Activated naive CD4-positive, alpha-beta T cell treated with Interleukin-2 at 50 U/mL for 16 hours (primary cell): ENCODE measurements at places on chromosomes 4 and X.
A peak's percentile ranks its signal among the peaks of the same experiment; 100 is the strongest.

GRCh38 chr4:42391355-42391664 lies 6.0 kb upstream of the SHISA3 start:
- DNase-seq = no peak

GRCh38 chr4:17085416-17085815 lies 187.0 kb upstream of the LDB2 start:
- DNase-seq = no peak

DNA sequence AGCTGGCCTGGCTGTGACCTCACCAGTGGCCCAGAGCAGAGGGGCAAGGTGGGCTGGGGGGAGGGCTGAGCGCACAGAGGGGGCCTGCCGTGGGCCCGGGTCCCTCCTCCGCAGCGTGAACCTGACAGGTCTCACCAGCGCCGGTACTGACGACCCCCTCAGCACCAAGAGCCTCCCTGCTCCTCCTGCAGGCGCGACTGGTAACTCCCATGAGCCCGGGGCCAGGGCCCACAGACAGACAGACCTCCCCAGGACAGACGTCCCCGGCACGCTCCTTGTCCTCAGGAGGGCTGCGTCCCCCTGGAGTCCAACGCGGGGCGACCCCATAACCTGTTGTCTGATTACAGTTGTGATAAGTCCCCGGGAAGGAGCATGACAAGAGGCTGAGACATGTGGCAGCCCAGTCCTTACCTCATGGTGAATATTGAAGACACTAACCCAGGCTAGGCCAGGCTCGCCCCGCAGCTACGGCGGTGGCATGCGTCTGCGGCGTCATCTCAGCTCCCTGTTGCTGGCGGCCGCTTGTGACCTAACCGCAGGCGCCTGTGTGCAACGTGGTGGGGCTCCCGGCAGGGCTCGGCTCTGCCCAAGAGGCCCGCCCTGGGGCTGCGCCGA lies 8.5 kb downstream of the AKAP17A start:
- DNase-seq = no peak

- no peak for DNase-seq
Measured at GRCh38 chr4:35325908-35326453, 918.3 kb downstream of the ARAP2 start.

DNA sequence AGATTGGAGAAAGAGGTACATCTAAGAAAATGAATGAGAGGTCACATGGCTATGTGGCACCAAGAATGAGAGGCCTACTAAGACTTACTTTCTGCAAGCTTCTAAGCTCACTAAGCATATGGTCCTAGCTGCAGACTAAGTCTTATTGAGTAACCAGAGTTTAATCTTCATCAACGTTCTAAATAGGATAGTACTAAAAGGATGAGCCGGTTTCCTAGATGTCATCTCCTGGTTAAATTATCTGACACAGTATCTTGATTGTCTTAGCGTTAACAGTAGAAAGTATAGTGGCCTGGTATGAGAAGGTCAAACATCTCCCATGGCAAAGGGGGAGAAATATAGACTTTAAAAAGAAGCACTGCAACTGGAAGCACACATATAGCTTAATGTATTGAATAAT lies 448.1 kb downstream of the PDGFC start:
- DNase-seq = no peak

- no peak for DNase-seq
Measured at GRCh38 chr4:43233321-43233720, 340.8 kb downstream of the GRXCR1 start.

GRCh38 chrX:154132366-154132765 lies 11.7 kb upstream of the OPN1LW start:
- no peak for DNase-seq

DNA sequence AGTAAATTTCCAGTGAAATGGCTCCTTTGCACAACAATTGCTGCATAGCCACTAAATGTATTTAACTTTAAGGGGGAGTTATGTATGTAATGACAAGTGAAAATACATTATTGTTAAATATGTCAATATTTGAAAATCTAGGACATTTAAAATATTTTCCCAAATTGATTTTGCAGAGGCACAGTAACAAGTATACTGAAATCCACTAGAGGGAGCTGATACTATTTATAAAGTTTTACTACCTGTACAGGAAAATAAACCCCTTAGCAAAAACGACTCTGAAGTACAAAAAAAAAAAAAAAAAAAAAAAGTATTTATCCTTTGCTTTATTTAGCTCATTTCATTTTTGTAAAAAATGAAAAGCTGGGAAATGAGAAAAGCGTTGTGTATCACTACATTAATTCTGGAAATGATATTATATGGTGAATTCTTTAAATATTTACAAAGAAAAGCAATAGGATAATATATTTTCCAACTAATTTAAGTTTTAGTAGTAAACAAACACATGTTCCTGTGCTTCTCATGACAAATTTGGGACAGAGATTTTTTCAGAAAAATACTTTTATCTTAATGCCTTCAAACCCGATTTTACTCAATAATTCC lies 727.7 kb downstream of the DMD start:
- DNase-seq = no peak

GRCh38 chr4:77921701-77922100 lies 59.1 kb downstream of the MRPL1 start:
- no peak for DNase-seq

DNA sequence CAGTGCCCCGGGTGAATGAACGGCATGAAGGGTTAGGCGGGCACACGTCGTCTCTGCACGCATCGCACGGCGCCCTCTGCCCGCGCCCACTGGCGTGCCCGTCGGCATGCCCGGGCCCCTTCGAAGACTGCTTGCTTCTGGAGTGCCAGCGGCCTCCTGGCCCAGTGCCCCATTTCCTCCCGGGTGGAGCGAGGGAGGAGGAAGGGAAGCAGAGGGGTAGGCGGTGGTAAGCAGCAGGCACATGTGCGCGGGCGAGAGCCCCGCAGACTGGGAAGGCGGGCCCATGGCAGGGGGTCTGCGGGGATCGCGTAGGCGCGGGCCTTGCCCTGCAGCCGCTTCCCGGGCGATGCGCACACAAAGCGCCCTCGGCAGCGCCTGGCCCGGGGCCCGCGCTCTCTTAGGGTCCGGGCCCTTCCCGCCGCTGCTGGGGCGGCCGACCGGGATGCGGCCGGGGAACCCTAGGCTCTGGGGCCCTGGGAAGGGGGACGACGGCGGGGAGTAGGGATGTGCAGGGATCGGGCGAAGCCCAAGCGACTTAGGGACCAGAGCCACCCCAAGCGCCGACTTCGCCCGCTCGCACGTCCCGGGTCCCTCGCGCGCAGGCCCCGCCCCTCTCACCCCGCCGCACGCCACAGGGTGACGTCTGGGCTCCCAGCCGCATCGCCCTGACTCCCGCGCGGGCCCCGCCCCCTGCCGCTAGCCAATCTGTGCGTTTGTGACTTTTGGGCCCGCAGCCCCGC lies 866 bp upstream of the EMD start:
- DNase-seq = peak; percentile 36

DNA sequence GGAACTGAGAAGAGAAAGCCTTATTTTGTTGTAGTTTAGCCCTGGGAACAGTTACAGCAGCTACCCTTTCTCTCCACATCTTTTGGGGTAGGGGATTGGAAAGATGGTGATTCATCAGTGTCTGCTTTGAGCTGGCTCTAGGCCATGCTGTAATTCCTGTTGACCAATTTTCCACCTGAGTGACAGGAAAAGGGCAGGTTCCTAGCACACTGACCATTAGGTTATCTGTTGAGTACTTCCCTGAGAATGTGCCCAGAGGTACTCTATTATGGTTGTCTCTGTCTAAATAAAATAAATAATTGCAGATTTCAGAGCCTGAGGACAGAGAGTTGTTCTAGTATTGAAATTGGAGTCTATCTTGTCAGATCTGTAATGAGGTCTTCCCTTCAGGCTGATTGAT lies 109.0 kb downstream of the ENOX2 start:
- DNase-seq = no peak

- no peak for DNase-seq
Measured at GRCh38 chr4:156615066-156615531, 356.5 kb downstream of the PDGFC start.

DNA sequence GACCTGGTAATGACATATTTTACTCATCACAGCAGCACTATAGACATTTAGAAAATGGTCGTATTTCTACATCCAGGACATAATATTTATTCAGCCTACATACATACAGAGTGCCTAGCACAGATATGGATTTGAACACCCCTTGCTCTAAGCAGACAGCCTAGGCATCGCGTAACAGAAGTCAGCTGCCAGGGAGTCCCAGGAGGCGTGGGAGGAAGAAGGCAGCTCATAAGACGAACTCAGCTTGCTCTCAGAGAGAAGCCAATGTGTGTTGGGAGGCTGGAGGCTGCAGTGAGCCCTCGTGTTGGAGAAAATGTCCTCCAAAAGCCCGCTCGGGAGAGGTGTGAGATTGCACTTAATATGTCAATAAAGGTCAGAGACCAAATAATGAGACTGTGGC lies 131.6 kb downstream of the BCOR start:
- no peak for DNase-seq

DNA sequence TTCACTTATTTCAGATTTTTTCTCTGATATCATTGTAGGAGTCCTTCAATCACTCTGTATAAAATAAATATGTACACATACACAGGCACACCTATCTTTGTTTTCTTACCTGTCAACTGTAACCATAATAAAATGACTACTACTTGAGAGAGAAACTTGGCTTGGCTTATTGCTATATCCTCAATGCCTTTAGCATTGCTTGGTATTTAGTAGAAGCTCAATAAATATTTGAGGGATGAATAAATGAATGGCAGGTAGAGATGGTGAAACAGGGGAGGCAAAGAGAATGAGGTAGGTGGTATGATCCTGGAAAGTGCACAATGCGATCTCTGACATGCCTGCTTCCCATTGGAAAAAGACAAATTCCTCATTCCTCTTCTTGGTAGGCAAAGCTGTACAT lies 21.8 kb upstream of the CXCL6 start:
- DNase-seq = no peak

DNA sequence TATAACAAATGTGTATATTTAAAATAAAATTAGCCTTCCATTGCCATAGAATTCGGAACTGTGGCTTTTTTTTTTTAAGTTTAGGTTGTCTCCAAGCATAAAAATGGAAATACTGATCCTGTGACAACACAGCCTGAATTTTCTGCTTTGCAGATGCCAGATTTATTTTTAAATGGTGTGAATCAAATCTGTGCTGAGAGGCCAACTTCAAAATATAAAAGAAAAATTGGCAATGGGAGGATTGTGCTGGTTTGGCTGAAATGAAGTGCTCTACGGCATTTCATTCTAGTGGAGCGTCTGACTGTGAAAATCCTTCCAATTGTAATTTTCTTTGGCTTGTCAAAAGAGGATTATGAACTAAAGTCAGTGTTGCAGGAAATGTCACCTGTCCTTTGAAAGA lies 580.3 kb upstream of the ZFP42 start:
- DNase-seq = no peak

DNA sequence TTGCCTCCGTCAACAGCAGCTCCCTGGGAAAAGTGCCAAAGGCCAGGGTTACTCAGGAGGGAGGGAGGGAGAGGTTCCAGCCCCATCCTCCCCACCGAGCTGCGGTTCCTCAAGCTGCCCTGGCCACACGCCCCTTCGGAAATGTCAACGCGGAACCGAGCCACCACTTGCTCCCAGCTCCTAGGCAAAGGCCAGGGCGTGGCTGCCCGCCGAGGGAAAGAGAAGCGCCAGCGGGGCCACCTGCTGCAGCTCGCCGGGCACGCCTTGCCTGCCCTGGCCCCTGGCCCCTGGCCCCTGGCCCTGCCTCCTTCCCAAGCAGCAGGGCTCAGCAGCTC lies 15.3 kb downstream of the SLC6A8 start:
- DNase-seq = no peak
